Stimulated activated CD4-positive, alpha-beta T cell treated with anti-CD3 and anti-CD28 coated beads, Interleukin-12 subunit alpha, Interleukin-12 subunit beta, amount 100 ng/mL, for 48 hours (primary cell): ENCODE measurements at places on chromosomes 11 and 22.

- DNase-seq: no peak
These were observed 46.2 kb upstream of the YWHAH start for GRCh38 chr22:31897842-31898805.

- no peak for DNase-seq
These were observed 22.0 kb downstream of the MFNG start for GRCh38 chr22:37464181-37464580.

GRCh38 chr22:43110927-43111623 lies 525 bp downstream of the BIK start:
- DNase-seq: no peak

DNA sequence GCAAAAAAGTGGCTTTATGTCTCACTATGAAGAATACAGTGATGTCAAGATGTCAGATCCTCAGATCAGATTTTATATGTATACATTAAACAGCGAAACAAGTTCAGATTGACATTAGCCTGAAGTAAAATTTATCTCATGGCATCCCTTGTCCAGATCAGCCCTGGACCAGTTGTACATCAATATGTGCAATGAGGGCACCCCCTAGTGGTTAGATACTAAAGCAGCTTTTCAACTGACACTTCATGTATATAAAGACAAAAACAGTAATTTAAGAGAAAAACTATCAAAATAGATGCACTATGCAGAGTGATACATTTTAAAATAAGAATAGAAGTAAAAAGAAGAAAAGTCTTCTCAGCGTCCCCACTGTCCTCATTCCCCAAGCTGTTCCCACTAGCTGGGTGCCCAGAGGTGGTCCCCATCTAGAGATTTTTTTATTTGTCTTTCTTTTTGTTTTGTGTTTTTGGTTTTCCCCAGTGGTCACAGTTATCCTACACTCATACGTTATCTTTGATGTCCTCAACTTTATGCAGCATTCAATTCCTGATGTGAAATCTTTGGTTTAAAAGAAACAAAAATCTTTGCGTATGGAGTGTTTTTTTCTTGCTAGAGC lies 2193.4 kb upstream of the RAG2 start:
- DNase-seq: no peak

GRCh38 chr22:30078320-30079311 lies 1.6 kb upstream of the HORMAD2 start:
- DNase-seq: peak; percentile 14

DNA sequence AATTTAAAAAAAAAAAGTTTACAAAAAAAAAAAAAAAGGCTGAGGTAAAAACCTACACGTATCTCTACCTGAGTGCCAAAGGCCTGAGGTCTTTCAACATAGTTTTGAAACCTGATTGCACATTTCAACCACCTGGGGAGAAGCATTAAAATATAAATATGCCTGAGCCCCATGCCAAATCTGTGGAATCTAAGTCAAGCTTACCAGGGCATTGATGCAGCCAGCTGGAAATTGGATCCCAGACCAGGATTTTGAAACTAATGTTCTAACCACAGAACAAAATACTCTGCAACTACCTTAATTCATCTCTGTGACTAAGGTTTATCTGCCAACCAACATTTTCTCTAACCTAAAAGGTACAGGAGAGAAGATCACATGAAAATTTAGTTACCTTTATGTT lies 38.8 kb upstream of the CHRNA10 start:
- no peak for DNase-seq

GRCh38 chr11:76524919-76525318 lies 80.1 kb downstream of the EMSY start:
- no peak for DNase-seq

GRCh38 chr22:29606320-29606719 lies 2.9 kb downstream of the NF2 start:
- DNase-seq: no peak

GRCh38 chr11:1226986-1227550 lies 4.2 kb downstream of the MUC5B start:
- no peak for DNase-seq

GRCh38 chr11:19018901-19019300 lies 41.6 kb downstream of the MRGPRX2 start:
- DNase-seq: no peak

DNA sequence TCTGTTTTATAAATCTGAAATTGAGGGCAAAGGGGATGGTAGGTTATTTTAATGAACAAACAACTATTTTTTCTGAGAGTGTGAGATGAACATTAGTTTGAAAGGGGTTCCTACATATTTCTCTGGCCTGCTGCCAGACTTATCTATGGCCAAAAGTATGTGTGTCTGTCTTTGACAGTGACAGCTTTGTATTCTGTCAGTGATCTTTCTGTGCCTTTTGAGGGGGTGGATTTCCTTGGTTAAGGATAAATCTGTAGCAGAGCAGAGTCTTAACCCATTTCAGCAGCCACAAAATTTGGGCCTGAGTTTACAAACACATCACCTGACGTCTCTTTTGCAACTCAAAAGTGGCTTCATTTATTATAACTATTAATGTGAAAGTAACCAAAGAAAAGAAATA lies 30.9 kb downstream of the ZFTA start:
- DNase-seq: no peak

GRCh38 chr11:60097189-60097588 lies 8.7 kb downstream of the MS4A2 start:
- DNase-seq: no peak

- DNase-seq: no peak
These were observed 67.4 kb downstream of the BRD1 start for GRCh38 chr22:49760280-49760629.

- no peak for DNase-seq
These were observed 10.9 kb downstream of the ACO2 start for GRCh38 chr22:41479671-41480396.

- peak; percentile 13 for DNase-seq
These were observed 8.6 kb upstream of the UPB1 start for GRCh38 chr22:24486501-24486921.

- DNase-seq: no peak
These were observed 73.7 kb upstream of the NECTIN1 start for GRCh38 chr11:119802670-119803069.

DNA sequence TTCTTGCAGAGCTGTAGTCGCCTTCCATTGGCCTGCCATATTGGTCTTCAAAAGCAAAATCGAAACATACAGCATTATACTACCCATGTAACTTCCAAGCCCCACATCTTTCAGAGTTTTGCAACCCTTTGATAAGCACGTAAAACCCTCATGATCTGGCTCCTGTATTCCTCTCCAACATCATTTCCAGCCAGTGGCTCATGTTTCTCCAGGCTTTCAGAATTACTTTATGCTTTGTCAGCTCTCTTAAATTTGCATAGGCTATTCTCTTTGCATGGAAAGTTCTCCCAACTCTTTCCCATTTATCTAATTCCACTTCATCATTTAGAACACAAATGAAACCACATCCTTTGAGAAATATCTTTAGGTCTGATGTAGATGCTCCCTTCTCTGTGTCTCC lies 67.8 kb upstream of the DDI1 start:
- DNase-seq: no peak

DNA sequence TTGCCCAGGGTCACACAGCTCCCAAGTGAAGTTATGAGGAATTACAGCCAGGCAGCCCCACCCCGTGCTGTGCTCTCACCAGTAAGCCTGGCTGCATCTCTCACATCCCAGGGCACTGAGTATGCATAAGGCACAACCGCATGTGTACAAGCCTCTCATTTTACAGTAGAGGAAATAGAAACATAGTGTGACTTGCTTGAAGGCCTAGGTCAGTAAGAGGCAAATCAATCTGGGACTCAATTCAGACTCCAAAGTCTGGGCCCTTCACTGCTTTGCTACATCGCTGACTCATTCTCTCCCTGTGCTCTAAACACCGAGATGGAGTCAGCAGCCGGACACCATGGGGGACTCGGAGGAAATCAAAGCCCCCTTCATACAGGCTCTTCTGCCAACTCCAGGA lies 7.9 kb downstream of the ABTB2 start:
- no peak for DNase-seq

GRCh38 chr11:132717824-132718223 lies 814.5 kb downstream of the OPCML start:
- DNase-seq: no peak

- no peak for DNase-seq
These were observed 132.7 kb upstream of the CADM1 start for GRCh38 chr11:115636753-115637527.

GRCh38 chr22:43330178-43331068 lies 12.7 kb downstream of the SCUBE1 start:
- DNase-seq: no peak

DNA sequence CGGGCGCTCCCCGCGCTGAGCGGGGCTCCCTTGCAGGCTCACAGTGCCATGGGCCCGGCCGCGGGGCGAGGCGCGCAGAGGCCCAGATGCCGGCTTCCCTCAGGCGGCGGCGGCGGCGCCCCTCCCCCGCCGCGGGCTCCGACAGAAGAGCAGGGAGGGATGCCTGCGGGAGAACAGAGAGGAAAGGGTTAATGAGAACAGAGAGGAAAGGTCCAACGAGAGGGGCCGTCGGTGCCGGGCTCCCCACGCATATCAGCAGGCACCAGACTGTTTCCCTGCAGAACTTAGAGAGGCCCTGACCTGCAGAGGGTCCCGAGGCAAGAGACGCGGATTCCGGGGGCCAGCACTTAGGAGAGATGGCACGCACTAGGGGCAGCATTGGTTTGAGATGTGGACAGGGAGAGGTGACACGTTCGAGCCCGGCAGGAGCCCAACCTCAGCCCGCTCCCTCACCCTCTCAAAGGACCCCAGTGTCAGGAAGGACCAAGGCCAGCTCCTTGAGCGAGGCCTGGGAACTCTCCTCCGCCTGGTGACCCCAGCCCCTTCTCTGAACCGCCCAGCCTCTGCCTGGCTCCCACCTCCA lies 9.1 kb downstream of the NRXN2 start:
- DNase-seq: no peak
